ENCODE measurements at places on chromosomes 3 and 15.
A peak's percentile ranks its signal among the peaks of the same experiment; 100 is the strongest.

DNA sequence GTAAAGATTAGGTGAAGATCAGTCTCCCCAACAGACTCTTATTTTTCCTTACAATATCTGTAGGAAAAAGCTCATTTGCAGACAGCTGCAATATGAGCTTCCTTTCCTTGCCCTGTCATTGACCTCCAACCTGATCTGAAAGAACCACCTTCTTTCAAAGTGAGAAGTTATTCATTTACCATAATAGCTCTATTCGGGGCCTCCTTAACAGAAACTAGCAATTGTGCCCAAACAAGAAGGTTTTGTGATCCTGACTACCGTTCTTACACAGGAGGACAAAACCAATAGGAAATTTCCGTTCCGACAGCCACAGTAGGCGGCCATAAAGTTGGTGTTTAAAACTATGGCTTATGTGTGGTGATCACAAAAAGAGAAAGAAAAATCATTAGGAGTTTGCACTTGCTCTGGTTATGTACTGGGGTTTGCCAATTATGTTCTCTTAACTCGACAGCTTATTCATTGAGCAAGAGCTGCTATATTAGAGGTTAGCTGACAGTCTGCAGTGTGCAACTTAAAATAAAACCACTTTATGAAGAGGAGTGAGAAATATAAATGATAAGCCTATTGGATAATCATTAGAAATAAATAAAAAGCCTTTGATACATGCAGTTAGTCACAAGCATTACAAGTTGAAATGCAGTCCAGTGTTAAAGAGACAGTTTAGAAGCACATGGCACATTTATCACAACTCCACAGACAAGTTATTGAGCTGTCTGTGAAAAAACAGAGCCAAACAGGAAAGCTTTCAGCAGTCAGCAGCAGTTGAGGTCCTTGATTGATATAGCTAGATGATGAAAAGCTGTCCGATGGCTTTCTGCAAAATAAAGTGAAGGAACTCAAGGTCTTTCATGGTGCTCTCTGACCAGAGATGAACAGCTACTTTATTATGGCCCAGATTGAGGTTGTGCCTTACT lies 199.8 kb downstream of the WDR72 start:
- no peak for DNase-seq

GRCh38 chr15:87047203-87047965 lies 967.7 kb downstream of the AGBL1 start:
- DNase-seq: no peak

GRCh38 chr15:29724026-29724425 lies 98.2 kb downstream of the TJP1 start:
- no peak for DNase-seq

GRCh38 chr3:158148218-158148617 lies 38.3 kb downstream of the RSRC1 start:
- no peak for DNase-seq

- no peak for DNase-seq
Observed at GRCh38 chr3:51949121-51949520, 6.1 kb upstream of the GPR62 start.

- no peak for DNase-seq
Observed at GRCh38 chr3:178297199-178297598, 239.0 kb upstream of the KCNMB2 start.

GRCh38 chr3:102156426-102156825 lies 278.4 kb upstream of the ZPLD1 start:
- no peak for DNase-seq

DNA sequence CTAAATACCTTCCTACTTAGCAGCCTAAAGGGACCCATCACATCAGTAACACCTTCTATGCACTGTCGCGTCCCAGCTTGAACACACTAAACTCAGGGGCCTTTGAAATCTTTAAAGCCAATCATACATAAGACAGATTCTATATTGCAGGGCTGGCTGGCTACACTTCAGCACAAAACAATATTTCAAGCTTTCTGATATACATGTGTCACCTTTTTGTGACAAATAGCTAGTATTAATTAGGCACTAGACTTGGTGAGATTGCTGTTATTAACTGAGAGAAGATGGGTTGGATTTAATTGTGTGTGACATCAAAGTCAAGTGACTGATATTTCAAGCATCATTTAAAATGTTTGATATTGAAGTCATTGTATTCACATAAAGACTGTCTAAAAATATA lies 148.4 kb downstream of the ZIC4 start:
- DNase-seq: no peak

DNA sequence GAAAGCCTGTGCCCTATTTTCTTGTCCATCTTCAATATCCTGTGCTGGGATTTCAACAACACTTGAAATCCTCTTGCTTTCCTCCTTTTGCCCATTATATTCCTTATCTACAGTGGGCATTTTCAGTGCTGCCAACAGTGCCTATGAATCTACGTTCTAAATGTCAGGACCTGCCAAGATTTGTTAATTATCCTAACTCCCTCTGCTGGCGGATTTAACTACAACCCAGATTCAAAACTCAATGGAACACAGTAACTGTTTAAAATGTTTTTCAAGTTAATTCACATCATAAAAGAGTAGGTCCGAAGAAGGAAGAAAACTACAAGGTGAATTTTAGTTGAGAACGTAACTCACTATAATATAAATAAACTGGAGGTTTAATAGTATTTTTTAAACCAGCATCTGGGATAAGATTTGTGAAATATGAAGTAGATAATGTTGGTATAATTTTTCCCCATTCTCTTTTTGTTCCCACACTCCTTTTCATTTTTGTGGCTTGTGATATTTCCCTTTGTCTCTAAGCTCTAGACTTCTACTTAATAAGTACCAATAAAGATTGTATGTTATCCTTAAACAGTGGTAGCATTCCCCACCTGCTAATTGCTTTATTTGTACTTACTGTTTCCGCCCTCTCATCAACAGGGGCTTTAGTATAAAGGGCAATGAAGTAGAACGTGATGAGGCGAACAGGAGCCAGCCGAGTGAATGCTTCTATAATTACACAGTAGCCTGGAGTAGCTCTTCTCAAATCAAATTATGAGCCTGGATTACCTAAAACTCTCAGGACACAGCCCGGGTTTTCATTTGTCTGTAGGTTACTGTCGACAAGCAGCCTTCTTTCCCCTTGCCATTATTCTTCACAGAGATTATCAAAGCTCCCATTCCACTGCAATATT lies 302.5 kb upstream of the ATP11B start:
- DNase-seq: no peak

GRCh38 chr3:40450438-40450837 lies 6.7 kb upstream of the RPL14 start:
- no peak for DNase-seq

GRCh38 chr3:159844801-159845261 lies 143.8 kb upstream of the IL12A start:
- DNase-seq: no peak

DNA sequence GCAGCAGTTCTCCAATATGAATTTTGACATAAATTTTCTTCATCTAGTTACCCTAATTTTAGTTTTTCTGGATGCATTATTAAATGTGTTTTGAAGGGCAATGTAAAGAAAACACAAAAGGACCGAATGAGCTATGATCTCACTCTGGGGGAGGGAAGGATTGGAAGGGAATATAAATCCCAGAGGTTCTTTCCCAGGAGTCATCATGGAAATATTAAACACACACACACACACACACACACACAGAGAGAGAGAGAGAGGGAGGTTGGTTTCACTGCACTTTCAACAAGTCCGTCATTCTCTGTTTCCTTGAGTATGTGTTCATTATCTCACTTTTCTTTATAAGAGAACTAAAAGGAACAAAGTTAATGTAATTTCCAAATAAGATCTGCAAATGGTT lies 70.7 kb upstream of the DCBLD2 start:
- DNase-seq: no peak

GRCh38 chr3:184143327-184143726 lies 8.2 kb downstream of the EIF2B5 start:
- DNase-seq: no peak

DNA sequence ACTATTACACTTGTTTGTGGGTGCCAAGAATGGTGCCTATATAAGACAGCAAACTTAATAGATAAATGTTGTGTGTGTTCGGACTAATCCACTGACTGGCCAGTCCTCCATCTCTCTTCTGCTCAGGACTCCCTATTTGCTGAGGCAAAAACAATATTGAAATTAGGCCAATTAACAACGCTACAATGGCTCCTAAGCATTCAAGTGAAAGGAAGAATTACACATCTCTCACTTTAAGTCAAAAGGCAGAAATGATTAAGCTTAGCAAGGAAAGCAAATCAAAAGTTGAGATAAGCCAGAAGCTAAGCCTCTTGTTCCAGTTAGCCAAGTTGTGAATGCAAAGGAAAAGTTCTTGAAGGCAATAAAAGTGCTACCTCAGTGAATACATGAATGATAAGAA lies 126.9 kb downstream of the CCNL1 start:
- DNase-seq: no peak

DNA sequence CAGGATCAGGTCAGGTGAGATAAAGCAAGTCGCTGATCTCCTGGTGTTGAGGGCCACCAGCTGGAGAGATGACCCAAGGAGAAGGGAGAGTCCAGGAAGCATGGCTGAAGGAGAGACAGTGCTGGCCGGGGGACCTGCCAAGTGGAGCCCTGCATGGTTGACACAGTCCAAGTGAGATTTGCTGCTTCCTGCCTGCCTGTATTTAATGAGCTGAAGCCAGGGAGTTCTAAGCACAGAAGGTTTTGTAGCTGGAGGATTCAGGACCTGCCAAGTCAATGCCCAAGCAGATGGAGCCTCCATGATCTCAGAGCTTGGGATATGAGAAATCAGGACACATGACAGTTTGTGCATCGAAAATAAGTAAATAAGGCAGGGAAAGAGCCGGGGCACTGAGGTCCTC lies 125.6 kb downstream of the SRGAP3 start:
- DNase-seq: no peak

DNA sequence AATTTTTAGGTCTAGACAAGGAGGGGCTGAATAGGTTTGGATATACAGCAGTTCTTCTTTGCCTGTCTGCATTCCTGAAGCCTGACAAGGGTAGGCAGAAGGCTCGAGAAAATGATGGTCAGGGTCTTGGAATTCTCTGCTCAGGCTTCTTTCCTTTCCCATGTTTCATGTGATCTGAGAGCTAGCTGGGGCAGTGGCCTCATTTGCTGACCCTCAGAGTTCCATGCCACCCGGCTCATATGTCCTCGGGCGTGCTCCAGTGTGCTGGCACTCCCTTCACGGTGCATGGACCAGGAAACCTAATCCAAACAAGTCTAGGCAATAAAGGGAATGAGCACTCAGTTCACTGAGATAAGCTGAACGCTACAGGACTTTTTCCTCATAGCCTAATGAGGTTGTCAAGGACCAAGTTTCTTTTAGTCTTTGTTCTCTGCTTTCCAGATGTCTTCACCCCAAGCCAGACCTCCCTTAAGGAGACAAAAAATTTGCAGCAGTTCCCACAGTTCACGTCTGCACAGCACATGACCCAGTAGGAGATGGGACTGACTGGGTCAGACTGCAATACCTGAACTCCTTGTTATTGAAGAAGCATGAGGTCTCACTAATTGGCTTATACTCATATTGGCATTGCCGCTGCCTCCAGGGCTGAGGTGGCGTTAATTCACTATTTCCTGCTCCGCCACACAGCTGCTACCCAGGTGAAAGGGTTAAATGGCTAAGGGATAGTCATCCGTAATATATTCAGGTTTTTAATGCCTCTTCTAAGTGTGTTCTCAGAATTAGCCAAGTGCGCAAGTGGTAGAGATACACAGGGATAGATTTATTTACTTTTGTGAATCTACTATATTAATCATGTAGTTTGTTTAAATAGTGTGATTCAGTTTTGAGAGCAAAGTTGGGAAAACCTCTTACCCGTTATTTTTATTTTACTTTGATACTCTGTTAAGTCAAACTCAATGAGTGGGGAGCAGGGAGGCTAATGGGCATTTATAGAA lies 15.3 kb upstream of the RTP4 start:
- no peak for DNase-seq

DNA sequence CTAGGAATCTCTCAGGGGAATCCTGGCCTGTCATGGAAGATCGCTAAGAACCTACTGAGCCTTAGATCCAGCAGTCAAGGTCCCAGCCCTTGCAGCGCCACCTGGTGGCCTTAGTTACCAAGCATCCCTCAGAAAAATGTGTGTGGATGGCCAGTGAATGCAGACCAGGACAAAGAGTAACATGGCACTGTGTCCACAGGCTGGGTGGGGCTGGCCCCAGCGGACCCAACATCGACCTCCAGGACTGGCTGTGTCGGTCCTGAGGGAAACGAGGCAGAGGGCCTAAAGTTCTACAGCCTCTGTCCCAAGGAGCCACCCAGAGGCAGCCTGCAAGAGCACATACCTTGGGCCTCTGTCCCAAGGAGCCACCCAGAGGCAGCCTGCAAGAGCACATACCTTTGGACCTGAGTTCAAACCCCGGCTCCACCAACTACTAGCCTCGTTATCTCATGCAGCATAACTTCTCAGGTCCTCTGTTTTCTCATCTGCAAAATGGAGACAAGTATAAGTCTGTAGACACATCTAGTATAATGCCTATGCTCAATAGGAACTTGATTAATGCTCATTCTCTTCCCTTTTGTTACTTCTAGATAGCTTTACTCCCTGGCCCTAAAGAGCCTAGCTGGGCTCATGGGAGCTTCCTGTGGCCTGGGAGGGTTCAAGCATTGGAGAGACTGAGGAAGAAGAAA lies 57.5 kb upstream of the HERC1 start:
- peak; percentile 64 for DNase-seq

DNA sequence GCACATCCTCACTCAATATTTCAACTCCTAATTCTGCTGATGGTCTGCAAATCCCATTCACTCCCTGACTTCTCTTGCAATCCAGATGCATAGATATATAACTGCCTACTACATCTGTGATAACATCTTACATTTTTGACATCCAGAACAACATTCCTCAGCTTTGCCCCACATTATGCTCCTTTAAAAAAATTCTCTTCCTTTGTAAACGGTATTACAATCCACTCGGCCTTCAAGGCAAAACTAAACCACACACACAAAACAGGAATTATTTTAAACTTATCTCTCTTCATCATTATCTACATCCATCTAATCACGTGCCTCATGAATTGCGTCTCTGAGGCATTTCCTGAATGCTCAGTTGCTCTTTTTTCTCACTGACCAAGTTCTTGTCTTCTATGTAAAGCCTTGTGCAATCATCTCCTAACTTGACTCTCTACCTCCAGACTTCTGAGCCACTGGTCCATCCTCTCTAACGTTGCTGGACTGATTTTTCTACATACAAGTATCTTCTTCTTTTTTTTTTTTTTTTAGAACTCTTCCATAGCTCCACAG lies 117.0 kb downstream of the SATB1 start:
- no peak for DNase-seq

GRCh38 chr3:151169262-151169947 lies 33.6 kb downstream of the GPR171 start:
- no peak for DNase-seq

Data from central memory CD4-positive, alpha-beta T cell (primary cell).